ENCODE measurements at places on chromosomes 6 and 20.

GRCh38 chr6:32191696-32192607, 491 bp downstream of the GPSM3 start:
- DNase-seq, result peak; percentile 50

DNA sequence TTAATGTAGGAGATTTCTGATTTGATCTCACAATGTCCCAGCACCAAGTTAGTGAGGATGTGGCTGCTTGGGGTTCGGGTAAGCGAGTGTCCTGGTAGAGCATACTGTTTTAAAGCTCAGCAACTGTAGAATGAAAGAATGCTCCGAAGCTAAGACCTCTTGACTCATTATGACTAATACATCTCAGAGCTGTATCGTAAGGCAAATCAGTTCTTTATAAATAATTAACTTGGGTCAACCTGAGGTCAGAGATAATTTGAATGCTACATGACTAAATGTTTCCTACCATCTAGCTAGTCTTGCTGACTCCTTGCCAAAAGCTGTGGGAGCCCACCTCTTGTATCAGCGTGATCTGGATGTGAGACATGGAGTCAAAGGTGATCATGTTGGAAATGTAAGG, 128.8 kb upstream of the PDE7B start:
- DNase-seq, result no peak

DNA sequence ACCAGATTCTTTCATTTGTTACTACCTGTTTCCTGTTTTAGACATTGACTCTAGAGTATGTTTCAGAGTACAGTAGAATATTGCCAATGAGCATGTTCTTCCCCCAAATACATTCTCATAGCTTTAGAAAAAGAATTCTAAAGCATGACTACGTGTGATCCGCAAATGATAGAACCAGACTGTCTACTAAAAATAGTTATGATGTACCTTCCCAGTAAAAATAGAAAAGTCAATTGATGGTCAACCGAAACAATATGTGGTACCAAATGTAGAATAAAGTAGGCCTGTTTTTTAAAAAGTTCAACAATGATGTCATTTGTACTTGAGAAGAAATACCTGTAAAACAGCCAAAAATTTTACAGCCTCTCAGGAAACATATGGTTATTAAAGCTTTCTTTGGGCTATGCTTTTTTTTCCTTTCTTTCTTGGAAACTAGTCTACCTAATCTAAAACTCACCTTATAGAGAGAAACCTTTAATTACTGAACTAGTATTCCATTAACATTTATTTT, 130.1 kb upstream of the MTHFD1L start:
- no peak for DNase-seq

DNA sequence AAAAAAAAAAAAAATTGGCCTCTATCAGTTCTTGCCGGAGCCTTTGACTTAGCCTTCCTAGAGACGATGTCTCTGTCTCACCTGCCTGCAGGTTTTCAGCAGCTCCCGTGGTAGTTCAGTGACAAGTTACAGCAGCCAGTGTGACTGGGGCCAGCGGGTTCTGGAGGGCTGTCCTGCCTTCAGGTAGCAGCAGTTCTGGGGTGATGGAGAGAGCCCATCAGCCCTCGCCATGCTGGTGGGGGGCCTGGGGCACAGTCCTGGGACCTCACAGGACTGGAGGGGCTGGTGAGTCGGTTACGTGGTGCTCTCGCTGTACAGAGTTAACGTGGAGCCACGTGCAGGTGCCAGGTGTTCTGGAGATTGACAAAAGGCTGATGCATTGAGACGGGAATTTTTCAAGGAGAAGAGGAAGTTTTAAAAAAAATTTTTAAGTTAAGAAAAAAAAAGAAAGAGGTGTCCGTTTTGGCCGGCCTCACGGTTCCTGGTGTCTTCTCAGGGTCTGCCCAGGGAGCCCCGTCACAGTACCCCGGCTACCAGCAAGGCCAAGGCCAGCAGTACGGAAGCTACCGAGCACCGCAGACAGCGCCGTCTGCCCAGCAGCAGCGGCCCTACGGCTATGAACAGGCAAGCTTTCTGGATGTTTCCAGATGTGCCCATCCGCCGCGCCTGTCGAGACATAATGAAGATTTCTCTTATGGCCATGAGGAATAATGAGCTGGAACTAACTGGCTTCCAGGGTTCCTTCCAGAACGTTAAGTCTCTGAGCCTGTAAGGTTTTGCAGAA, 8.6 kb upstream of the MTG2 start:
- DNase-seq, result no peak

DNA sequence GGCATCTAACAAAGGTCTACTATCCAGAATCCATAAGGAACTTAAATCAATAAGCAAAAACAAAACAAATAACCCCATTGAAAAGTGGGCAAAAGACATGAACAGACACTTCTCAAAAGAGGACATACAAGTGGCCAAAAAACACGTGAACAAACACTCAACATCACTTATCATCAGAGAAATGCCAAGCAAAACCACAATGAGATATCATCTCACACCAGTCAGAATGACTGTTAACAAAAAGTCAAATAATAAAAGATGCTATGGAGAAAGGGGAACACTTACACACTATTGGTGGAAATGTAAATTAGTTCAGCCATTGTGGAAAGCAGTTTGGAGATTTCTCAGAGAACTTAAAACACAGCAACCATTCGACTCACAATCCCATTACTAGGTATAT, 19.4 kb upstream of the VNN1 start:
- DNase-seq, result no peak

- no peak for DNase-seq
Measured at GRCh38 chr6:12716298-12716916, at the start of gene PHACTR1. PHACTR1 (plus strand) TSS chr6:12716767.

All from inflammatory macrophage treated with lipopolysaccharide for 1 hour (primary cell).